ENCODE measurements at places on chromosomes 12 and 14.

GRCh38 chr14:98368916-98369315 is 903.1 kb downstream of the BCL11B start:
- DNase-seq = no peak

- DNase-seq = no peak
Measured at GRCh38 chr14:37824939-37825712, 229.7 kb downstream of the TTC6 start.

- no peak for DNase-seq
Measured at GRCh38 chr12:103833095-103833775, 7.8 kb downstream of the NT5DC3 start.

GRCh38 chr12:124037331-124037730 is 64.3 kb downstream of the ZNF664 start:
- no peak for DNase-seq

DNA sequence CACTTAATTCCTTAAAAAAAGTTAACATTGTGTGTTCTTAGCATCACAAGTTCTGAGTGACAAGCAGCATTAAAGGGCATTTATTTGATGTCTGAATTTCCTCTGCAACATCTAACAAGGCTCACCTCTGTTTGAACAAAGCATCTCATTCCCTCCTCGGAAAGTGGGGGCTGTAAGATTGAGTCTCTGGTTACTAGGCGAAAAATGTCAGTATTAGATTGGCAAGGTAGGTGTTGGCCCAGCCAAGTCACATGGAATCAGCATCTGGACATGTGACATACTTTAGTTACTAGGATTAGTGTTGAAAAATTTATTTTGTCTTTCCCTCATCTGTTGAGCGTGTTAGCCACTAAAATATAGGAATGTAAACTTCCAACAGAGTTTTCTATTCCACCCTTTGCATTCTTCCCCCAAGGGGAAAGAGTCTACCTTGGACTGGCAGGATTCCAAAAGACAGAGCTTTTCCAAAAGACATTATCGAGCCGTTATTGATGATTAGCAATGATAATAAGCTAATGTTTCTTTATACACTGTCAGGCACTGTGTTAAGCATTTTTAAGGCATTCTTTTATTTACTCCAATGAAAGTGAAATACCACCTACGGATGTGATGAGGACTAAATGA is 194.9 kb upstream of the BTG1 start:
- DNase-seq = no peak

GRCh38 chr12:43338848-43339526 is 213.0 kb downstream of the ADAMTS20 start:
- no peak for DNase-seq

DNA sequence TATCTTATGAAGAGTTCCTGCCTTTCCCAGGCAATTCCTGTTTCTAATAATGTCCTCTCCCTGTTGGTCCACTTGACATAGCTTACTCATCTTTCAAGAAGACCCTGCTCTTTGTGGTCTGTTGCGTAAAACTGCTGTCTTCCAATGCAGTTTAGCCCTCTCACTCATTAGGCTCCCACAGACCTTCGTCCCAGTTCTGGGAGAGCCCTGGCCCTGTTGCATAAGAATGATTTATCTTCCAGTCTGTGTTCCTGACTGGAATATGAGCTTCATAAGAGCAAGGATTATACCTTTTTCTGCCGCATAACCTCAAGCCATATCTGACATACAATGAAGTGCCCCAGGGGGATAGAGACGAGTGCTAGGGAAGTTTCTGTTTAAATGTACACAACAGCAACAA is 365.9 kb upstream of the NOVA1 start:
- no peak for DNase-seq

- DNase-seq = no peak
Measured at GRCh38 chr12:20278276-20278675, 90.1 kb upstream of the PDE3A start.
